GM20000 (cell line): ENCODE measurements at places on chromosomes 3 and 15.
A peak's percentile ranks its signal among the peaks of the same experiment; 100 is the strongest.

DNA sequence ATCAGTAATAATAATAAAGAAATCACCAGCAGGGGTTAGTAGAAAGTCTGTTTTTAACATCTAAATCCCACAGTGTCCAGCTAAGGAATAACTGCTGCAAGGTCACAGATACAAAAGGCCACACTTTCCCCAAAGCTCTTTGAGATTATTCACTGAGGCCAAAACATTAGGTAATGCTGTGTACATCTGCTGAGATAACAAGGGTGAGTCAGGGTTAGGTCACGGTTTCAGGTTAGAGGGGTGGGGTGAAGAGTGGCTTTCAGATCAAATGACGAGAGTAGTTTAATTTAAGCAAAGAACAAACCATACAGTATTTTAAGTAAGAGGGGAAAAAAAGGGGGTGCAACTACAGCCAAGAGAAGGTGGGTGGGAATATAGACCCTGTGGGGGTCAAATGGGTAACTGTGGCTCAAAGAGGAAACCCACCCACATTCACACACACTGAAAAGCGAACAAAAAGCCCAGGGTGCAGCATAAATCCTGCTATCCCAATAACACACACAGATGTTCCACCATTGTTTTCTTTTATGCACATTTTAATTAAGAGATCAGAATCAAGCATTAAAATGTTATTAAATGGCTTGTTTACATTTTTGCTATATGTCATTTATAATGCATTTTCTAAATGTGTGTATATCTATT, 412.9 kb downstream of the TIGIT start:
- peak; percentile 51 for DNase-seq

- no peak for DNase-seq
Observed at GRCh38 chr15:94893091-94893490, 661.7 kb downstream of the MCTP2 start.

DNA sequence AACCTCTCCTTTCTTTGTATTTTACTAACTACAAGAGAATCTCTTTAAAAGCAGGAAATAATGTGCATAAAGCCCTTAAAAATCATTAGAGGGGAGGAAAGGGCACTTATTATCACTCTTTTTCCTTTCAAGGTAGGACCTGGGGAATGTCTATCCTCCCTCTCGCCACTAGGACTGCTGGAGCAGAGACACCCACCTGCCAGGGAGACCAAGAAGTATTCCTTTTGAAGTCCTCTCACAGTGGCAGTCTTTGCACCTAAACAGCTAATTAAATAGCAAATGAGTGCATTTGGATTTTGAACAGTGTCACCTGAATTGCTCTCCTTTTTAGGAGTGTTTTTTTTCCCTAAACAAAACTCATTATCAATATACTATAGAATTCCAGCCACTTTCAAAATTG, 874.1 kb downstream of the ZPLD1 start:
- no peak for DNase-seq

DNA sequence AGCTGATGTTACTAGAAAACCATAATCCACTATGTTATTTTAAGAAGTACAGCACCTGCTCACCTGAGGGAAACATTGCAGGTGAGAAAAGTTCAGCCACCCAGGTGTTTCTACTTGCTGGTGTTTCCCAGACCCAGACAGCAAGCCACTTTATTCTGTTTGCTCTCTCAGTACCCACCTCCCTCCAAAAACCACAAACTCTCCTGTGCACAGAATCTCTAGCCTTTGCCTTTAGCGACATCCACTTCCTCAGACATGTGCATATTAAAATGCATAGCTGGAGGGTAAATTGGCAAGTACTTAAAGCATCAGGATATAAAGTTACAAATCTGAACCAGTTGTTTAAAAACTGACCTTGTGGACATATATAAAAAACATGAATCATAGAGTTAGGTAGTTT, 36.7 kb downstream of the VGLL3 start:
- DNase-seq = no peak

GRCh38 chr3:78736863-78737262, 1030.9 kb downstream of the ROBO1 start:
- no peak for DNase-seq

DNA sequence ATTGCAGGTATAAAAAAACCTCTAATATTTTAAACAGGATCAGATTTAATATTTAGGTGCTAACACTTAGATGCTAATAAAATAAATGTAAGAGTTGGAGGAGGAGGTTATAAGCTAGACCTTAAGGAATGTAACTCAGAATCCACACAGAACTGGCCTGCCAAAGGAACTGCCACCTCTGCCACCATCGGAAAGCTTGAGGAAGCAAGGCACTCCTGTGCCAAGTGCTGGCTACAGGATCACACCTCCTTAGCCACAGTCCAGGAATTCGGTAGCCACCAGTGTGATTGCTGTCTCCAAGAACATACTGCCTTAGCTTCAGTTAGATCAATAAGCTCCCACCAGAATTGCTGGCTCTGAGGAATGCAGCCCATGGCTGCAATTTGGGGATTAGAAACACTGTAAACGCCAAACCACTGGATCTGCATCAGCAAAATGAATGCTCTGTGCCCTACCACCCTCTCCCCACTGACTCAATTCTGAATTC, 58.0 kb downstream of the FRMD5 start:
- DNase-seq = no peak

- no peak for DNase-seq
Observed at GRCh38 chr3:155727836-155728235, 17.0 kb downstream of the PLCH1 start.

DNA sequence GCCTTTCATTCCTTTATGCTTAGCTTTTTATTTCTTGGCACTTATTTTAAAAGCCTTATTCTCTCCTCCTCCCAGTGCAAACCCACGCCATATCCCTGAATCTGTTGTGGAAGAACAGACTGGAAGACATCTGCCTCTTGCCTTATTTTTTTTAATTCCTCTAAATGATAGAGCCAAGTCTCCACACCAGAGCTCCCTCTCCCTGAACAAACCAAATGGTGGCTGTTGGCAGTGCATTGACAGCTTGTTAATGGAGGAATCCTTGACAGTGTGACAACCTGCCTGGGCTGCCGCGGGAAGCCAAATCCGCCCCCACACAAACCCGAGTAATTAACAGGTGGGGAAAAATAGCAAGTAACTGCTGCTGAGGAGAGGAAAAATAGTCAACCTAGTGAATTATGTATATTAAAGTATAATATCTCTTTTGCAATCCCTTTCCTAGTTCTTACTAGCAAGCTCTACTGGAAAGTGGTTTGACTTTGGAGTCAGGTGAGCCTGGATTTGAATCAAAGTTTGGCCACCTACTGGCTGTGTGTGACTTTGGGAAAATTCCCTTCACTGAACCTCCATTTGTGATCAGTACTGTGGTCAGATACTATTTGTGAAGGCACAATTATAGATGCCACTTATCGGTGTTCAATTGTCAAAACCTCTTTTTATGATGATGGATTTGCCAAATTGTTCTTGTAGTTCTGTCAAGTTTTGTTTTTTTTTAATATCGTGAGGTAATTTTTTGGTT, 589.6 kb downstream of the PDCD6IP start:
- no peak for DNase-seq

GRCh38 chr3:125442506-125442905, 67.4 kb upstream of the ZNF148 start:
- DNase-seq = no peak

- DNase-seq = no peak
Observed at GRCh38 chr3:32595323-32595722, 24.7 kb upstream of the DYNC1LI1 start.
